ENCODE measurements at places on chromosomes 4 and X.

DNA sequence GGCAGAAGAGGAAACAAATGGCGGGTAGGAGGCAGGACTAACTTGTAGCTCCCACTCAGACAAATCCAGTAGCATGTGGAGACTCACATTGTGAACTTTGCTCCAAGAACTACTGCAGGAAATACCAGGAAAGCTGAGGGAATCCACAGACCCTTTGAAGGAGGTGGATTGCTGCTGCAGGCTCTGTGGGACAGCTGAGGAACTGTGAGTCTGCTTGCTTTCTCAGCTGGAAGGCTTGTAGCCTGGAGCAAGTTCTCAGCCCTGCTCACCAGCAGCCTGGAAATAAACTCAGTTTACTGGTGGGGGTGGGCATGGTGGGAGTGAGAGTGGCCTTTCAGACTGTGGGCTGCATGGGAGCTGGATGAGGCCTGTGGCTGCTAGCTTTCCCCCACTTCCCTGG lies 16.0 kb downstream of the RTL3 start:
- no peak for DNase-seq

DNA sequence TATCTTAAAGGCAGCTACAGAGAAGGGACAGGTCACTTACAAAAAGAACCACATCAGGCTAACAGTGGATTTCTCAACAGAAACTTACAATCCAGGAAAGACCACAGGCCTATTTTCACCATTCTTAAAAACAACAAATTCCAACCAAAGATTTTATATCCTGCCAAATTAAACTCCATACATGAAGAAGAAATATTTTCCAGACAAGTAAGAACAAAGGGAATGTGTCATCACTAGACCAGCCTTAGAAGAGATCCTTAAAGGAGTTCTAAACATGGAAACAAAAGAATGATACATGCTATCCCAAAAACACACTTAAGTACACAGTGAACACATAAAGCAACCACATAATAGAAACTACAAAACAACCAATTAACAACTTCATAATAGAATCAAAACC lies 105.6 kb downstream of the ANXA10 start:
- no peak for DNase-seq

GRCh38 chr4:13160920-13161319 lies 323.2 kb downstream of the RAB28 start:
- DNase-seq: peak; percentile 52

DNA sequence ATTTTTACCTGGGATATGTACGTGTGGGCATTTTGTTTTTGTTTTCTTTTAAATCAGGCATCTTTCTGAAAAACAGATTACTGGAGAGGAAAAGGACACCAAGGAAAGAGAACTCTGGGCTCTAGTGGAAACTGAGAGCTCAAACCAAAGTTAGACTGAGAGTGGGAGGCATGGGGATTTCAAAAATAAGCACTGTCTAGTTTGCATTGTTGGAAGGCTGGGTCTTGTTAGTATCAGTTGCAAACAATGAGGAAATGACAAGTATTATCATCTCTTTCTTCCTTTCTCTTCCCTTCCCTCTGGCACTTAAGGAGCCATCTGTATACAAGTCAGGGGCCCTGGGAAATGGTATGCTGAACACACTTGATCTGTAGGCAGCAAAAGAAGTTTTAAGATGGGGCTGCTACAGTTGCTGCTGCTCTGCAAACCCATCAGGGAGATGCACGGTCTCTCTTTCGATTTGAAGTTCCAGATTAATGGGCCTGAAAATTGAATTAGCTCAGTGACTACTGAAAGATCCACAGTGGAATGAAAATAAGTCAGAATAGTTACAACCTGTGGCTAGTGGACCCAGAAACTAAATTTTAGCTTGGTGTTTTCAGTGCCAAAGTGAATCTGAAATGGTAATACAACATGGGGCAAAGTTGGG lies 48.0 kb upstream of the GRXCR1 start:
- no peak for DNase-seq

DNA sequence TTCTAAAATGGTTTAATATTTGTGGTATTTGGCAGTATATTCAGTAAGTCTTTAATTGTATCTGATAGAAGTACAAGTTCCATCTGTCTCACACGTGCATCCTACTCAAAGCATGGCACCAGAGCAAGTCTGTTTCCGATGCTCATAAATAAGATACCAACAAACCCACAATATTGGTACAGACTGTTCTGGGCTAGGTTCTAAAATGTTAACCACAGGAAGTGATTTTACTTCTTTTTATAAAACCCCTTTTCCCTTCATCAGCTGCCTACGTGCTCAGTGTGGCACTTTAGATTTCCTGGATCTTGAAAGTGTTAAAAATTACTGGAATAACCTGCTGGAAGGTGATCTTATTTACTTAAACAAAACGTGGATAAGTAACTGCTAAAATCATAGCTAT lies 165.1 kb downstream of the CFAP299 start:
- DNase-seq: peak; percentile 7

DNA sequence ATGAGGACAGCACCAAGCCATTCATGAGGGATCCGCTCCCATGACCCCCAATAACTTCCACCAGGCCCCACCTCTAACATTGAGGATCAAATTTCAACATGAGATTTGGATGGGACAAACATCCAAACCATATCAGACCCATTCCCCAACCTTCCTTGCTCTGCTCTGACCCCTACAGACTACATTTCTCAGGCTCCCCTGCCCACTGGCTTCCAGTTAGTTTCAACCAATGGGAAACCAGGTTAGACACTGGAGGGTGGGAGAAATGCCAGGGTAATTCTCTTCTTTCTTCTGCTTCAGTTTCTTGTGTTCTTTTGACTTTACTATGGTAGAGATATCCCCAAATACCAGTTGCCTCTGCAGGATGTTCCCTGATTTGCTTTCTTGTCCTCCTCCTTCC lies 125.7 kb downstream of the CLCN4 start:
- DNase-seq: no peak

- DNase-seq: no peak
Observed at GRCh38 chr4:98433691-98434090, 172.5 kb downstream of the RAP1GDS1 start.

GRCh38 chrX:40300286-40300890 lies 202.6 kb upstream of the BCOR start:
- no peak for DNase-seq

DNA sequence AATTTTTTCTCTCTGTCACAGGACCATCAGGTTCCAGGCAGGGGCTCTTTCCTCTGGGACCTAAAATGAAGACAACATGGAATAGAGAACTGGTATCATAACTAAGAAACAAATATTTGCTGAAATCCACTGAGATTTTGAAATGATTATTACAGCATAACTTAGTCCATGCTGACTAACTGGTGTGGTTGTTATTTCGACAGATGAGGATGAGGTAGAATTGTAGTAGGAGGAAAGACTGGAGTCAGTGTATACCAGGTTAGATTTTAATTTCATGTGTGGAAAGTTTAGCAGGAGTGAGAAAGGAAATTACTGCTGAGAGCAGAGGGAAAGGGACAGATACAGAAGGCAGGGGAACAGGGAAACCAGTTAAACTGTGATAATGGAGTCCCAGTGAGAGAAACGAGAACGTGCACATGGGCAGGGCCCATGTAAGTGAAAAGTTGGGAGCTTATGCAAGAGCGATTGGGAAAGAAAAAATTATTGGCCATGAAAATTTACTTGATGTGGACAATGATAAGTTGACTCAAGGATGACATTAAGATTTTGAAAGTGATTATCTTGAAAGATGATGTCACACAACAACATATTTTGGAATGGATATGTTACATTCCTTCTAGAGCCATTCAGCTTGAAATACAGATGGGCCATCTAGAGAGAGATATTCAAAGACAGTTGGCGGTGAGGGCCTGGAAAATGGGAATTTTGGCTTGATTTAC lies 98.7 kb upstream of the DDIT4L start:
- peak; percentile 11 for DNase-seq

DNA sequence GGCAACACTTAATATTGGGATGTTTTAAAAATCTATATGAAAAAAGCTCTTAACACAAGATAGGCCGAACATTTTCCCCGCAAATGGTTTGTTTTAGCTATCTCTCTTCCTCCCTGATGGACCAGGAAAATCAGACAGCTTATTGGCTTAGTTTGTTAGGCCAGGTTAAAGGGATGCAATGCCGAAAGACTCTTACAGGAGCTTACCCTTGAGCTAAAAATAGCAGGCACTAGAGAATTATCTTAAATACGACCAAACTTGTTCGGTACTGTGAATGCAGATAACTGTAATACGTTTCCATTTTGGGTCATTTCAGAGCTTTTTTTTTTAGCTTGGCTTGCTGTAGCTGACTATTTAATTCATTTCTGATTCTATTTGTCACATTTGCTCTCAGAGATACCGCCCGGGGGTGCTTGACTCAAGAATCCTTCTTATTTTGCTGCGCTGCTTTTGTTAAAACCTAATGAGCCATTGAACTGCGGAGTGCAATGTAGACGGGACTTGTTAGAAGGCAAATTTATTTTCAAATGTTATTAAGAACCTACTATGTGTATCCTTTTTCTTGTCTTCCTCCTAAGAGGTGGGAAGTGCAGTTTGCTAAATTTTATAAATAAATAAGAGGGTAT lies 23.3 kb downstream of the PPARGC1A start:
- no peak for DNase-seq

DNA sequence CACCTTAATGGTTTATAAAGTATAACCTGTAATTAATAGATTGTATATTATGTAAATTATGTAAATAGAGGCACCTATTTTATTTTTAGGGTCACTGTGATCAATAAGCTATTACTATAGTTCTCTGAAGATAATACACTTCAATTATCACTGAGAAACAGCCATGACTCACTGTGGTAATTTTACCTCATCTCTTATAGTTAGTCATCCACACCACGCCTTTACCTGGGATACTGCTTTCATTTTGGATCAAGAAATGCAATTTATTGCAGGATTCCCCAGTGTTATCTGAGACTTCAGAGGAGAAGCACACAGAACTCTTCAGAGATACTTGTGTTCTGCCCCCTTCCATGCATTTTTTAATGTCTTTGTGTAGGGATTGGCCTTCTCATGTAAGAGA lies 348.1 kb upstream of the ATOH1 start:
- DNase-seq: no peak

GRCh38 chrX:153770601-153771414 lies 6.8 kb downstream of the PLXNB3 start:
- no peak for DNase-seq

- DNase-seq: no peak
Observed at GRCh38 chr4:174763454-174764104, 65.5 kb downstream of the GLRA3 start.

- DNase-seq: no peak
Observed at GRCh38 chr4:102586002-102586643, 85.0 kb downstream of the NFKB1 start.

DNA sequence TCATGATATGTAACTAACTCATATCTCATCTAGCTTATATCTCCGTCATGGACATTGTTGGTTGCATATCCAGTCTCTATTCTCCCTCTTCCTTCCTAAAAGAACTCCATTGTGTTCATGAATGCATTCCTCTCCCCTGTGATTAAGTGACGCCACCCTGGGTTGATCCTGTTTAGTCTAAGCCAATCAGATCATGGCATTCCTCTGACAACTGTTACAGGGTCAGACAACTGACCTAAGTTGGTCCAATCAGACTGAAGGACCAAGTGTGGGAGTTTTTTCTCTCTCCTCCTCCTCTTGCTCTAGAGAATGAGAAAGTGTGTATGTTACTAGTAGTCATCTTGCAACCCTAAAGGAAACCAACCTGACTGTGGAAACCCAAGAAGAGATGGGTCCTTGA lies 3.6 kb downstream of the APOO start:
- DNase-seq: no peak

- DNase-seq: peak; percentile 40
Observed at GRCh38 chr4:151960449-151961230, 199.8 kb upstream of the GATB start.

DNA sequence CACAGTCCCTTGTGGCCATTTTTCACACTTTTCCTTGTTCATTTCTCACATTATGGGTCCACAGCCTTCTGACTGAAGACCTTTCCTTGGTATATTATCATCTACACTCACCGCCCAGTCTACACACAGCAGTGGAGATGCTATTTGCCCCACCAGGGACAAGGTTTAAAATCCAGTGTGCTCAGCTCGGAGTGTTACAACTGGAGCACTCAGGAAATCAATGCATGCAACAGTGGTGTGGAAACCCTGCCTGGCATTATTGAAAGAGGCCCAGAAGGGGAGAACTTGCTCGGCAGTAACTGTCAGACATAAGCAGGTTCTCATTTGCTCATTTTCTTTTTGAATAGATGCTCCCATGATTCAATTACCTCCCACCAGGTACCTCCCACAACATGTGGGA lies 340.9 kb downstream of the DHRSX start:
- DNase-seq: no peak

DNA sequence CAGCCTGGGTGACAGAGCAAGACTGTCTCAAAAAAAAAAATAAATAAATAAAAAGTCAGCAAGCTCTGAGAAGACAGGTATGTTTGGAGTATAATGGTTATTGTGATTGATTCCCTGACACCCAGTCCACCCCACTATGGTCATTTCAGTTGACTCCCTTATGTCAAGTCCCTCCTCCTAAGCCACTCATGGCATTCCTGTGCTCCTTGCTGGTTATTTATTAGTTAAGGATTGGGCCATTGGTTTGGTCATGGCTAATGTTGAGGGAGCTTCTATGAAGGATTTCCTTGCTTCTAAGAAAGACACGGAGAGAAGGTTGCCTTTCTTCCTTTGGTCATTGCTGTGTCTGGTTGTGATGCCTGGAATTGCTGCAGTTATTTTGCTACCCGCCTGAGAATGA lies 140.1 kb downstream of the UCHL1 start:
- no peak for DNase-seq

GRCh38 chr4:60709061-60709460 lies 491.1 kb upstream of the ADGRL3 start:
- DNase-seq: no peak

DNA sequence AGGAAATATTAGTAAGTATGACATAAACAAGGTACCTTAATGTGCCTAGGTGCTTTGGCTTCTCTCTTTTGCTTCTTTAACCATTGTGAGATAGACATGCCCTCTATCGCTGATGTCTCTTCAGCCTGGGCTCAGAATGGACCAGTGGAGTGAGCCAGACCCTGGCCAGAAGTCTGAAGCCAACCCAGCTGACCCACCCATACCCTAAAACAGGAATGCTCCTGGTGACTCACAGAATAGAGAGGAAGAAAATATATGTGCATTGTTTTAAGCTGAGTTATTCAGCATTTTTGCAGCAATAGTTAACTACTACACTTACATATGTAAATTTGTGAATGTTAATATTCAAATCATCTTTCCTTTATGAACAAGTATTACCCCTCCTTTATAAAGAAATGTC lies 167.5 kb upstream of the PCDH10 start:
- DNase-seq: no peak

- DNase-seq: peak; percentile 31
Observed at GRCh38 chrX:108165383-108166111, 74.0 kb downstream of the ATG4A start.

- no peak for DNase-seq
Observed at GRCh38 chrX:81791086-81791485, 589.2 kb downstream of the SH3BGRL start.

GRCh38 chrX:1453951-1454785 lies 1.5 kb upstream of the ASMTL start:
- DNase-seq: peak; percentile 87

GRCh38 chr4:147985376-147985775 lies 253.5 kb downstream of the ARHGAP10 start:
- DNase-seq: no peak

Measured in AG20443 (cell line).